Omental fat pad (tissue), 4 donors: ENCODE measurements at places on chromosomes 12 and 14.

GRCh38 chr14:75025082-75025481 lies 22.4 kb downstream of the EIF2B2 start:
- DNase-seq = no peak

GRCh38 chr14:25944020-25944419 lies 653.8 kb downstream of the NOVA1 start:
- no peak for DNase-seq

GRCh38 chr14:104287301-104288009 lies 149.1 kb downstream of the KIF26A start:
- no peak for DNase-seq

GRCh38 chr12:22014783-22015144 lies 31.3 kb upstream of the CMAS start:
- no peak for DNase-seq

GRCh38 chr14:92981726-92982125 lies 58.8 kb downstream of the CHGA start:
- DNase-seq = no peak

- no peak for DNase-seq
Measured at GRCh38 chr14:29759521-29760340, 167.9 kb downstream of the PRKD1 start.

DNA sequence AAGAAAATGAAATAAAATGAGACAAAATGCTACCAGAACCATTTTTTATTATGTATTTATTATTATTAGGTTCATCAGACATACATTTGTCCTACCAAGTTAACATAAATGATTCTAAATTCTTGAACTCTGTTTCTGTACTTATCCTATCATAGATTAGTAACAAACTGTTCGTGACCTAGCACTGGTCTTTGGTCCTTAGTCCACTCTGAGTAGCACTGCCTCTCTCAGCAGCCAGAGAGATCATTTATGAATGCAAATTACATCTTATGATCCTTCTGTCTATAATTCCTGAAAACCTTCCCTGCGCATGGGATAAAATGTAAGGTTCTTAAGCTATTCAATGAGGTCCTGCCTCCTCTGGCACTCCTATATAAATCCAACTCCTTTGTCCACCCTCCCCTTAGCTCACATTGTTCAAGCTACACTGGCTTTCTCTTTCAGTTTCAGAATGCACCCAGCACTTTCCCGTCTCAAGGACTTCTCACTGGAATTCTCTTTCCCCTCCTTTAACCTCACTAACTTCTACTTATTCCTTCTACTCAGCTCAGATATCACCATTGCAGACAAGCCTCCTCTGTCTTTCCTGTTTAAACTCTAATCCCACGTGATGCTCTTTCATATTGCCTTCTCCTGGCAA lies 17.1 kb downstream of the PDZRN4 start:
- DNase-seq = no peak

DNA sequence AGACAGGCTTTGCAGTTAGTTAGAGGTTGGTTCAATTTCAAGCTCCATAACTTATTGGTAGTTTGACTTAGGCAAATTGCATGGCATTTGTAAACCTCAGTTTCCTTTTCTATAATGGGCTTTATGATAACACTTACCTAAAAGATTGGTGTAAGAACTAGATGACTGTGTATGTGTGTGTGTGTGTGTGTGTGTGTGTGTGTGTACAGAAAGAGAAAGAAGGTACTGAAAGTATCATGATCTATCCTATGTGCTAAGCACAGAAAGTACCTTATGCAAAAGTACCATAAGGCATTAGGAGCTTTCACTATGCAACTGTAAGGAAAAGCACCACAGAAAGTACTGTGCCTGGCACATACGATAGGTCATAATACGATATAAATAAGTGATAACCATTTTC lies 304.3 kb upstream of the KITLG start:
- no peak for DNase-seq

- no peak for DNase-seq
Measured at GRCh38 chr12:1272142-1272541, 281.1 kb downstream of the ERC1 start.

DNA sequence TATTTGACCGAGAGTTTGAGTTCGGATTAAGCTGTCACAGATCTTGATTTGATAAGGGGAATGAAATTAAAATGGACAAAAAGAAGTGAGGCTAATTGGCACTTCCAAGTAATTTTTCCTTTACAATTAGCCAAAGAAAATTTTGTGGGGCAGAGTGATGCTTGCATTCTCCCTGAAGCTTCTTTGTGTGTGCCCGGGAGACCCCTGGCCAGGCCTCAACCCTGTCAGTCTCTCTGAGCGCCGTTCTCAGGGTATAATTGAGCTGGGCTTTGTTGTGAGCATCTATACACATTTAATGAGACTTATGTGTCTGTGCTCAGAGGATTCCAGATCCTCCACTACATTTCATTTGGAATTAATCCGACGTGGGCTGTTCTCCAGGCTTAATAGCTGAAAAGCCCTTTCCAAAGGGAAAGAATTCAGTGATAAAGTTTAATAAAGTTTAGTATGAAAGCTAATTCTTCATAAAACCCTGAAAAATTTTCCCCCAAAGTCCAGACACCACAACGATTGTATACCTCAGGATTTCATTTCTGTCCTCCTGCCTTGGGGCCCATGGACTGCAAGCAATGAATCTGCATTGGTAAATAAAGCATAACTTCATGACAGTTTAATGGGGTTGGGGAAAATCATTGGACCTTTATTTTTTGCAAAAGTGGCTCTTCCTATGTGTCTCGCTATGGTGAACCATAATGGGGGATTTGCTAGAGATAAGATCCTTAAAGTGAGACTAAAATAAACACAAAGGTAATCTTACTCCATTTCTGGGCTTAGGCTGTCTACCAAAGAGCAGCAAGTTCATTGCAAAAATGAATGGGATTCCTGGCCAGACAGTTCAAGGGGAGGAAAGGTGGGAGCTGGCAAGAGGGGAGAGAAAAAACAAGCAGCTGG lies 292.6 kb downstream of the C12orf75 start:
- no peak for DNase-seq

- DNase-seq = no peak
Measured at GRCh38 chr12:128657378-128657777, 166.4 kb downstream of the SLC15A4 start.

DNA sequence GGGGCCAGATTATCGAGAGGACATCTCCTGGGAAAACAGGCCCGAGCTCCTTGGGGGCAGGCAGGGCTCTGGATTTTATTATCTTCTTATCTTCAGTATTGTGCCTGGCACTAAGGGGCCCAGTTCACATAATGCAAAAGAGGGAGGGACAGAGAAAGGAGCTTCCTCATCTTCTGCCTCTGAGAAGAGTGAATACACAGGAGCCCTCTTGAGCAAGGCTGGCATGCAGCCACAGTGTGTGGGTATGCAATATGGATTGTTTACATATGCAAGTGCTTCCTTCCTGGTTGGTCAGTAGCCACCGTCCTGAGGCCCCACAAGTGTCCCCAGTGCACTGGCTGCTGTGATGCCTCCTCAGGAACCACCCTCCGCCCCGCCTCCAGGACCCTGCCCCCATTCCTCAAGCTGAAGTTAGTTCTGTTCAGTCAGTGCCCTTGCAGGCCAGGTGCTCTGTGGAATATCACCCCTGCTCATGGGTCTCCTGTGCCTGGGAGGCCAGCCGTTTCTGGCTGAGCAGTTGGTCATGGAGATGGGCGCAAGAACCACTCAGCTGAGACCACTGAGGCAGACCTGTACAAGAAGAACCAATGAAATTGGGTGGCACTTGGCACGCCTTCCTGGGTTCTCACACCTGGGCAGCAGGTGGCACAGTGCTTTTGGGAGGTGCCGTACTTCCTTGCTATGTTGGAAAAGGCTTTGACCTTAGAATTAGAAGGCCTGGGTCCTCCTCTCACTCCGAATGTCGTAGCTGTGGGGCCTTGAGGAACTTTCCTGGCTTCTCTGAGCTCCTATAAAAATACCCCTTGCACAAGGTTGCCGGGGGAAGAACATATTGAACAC lies 35.1 kb upstream of the ACTN1 start:
- no peak for DNase-seq

GRCh38 chr12:116157845-116158267 lies 119.6 kb downstream of the MED13L start:
- no peak for DNase-seq

DNA sequence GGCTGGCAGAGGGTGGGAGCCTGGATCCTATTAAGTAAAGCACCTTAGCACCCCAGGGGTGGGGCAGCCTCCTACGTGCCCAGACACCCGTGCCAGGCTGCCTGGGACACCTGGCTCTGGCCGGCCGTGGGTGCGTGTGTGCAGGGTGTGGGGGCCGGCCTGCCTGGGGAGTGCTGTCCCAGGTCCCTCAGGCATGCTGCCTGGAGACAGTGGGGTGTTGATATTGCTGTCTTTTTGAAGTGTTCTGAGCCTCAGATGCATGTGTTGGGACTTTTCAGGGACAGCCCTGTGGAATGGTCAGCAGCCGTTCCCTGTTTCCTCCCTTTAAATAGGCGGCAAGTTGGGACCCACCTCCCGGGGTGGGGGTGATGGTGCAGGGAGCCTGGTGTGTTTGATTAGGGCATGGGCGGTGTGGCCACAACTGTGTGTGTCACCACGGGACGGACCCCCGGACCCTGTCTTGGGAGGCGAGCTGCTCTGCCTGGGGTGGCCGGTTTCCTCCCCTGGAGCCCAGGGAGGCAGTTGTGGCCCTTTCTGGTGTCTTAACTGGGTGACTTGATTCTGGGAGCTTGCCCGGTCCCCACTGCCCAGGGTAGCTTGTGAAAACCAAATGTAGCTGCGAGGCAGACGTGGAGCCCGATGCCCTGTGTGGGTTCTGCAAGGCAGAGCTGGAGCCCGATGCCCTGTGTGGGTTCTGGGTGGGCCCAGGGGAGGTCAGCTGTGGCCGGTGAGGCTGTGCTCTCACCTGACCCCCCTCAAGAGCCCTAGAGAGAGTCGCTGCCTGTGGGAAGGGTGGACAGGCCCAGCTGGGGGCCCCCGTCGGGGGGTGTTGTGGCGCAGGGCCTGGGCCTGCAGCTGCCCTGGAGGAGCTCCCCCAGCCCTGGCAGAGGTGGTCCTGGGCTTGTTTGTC lies 8.2 kb downstream of the ULK1 start:
- no peak for DNase-seq

- no peak for DNase-seq
Measured at GRCh38 chr12:20319366-20319765, 49.0 kb upstream of the PDE3A start.

- DNase-seq = no peak
Measured at GRCh38 chr12:51534216-51535074, 56.6 kb upstream of the SCN8A start.

- no peak for DNase-seq
Measured at GRCh38 chr14:83899706-83900105, 1630.2 kb upstream of the FLRT2 start.

- DNase-seq = no peak
Measured at GRCh38 chr12:58066296-58066695, 124.9 kb downstream of the ATP23 start.

- DNase-seq = no peak
Measured at GRCh38 chr14:39393289-39393688, 38.9 kb downstream of the FBXO33 start.

DNA sequence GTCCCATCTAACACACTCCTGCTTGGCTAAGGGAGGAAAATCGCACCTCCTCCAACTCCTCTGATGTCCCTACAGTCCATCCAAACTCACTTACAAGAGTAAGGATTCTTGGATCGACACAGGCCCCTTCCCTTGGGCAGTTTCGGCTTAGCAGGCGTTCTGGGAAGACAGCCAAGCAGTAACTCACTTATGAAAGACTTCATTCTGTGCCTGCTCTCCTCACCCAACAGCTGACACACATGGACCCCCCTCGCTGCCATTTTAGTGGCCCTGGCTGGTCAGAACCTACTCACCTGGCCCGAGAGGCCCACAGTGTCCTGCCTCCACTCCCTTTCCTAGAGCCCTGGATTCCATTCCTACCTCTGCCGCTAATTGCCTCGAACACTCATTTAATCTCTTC lies 52.3 kb upstream of the BCL2L14 start:
- DNase-seq = no peak

- no peak for DNase-seq
Measured at GRCh38 chr12:29733501-29733900, 50.2 kb downstream of the TMTC1 start.

DNA sequence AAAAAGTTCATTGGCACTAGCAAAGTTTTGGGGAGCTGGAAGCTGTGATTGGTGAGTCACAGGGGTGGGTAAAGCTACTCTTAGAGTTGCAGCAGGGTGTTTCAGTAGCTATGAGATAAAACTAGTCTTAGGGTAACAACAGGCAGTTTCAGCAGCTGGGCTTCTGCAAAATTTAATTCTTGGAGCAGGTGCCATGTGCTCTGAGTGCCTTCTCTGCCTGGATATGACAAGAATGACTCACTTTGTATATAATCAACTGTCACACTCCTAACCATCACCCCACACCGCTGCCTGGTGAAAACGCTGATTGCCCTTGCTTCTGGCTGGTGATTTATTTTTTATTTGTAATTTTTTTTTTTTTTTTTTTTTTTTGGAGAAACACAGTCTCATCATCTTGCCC lies 10.5 kb upstream of the PLBD2 start:
- DNase-seq = no peak

DNA sequence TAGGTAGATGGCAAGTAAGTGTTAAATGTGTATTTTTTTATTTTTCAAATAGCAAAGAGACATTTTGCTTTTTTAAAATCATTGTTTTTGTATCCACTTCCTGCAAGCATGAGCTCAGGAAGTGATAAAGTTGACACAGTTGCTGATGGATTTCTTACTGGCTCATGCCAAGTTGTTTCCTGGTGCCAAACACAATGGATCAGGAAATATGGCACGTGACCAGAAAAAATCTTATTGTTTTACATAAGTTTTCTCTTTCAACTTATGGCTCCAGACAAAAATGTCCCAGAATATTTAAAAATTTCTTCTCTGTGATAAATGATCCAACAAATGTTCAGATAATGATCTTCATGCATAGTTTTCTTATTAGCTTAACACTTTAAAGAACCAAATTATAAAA lies 1279.1 kb upstream of the FLRT2 start:
- no peak for DNase-seq

GRCh38 chr12:75058228-75058627 lies 151.4 kb downstream of the KCNC2 start:
- no peak for DNase-seq

GRCh38 chr12:50686976-50687375 lies 76.9 kb upstream of the ATF1 start:
- no peak for DNase-seq

GRCh38 chr12:47268501-47269454 lies 189.0 kb upstream of the AMIGO2 start:
- no peak for DNase-seq

- no peak for DNase-seq
Measured at GRCh38 chr12:65067383-65067782, 53.7 kb downstream of the WIF1 start.

GRCh38 chr14:62957562-62957961 lies 87.7 kb downstream of the KCNH5 start:
- DNase-seq = no peak

DNA sequence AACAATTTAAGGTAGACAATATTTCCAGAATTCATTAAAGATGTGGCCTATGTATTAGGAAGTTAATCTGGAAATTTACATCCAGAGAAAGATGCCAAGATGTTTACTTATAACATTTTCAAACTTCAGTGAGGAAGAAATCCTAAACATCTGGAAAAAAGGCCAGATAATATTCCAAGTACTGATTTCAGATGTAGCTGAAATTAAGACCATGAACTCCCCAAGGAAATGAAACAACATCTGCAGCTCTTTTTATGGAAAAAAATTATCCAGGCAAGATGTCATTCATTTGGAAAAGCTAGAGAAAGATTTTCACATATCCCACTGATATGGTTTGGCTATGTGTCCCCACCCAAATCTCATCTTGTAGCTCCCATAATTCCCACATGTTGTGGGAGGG lies 35.0 kb downstream of the GNG2 start:
- DNase-seq = no peak
